Activated CD8-positive, alpha-beta memory T cell treated with anti-CD3 and anti-CD28 coated beads for 1 hour (primary cell): ENCODE measurements at places on chromosomes 2 and 18.

GRCh38 chr2:32260376-32260775, 4.3 kb downstream of the NLRC4 start:
- DNase-seq, result no peak

GRCh38 chr2:159989249-159989648, 73.2 kb downstream of the PLA2R1 start:
- DNase-seq, result no peak

DNA sequence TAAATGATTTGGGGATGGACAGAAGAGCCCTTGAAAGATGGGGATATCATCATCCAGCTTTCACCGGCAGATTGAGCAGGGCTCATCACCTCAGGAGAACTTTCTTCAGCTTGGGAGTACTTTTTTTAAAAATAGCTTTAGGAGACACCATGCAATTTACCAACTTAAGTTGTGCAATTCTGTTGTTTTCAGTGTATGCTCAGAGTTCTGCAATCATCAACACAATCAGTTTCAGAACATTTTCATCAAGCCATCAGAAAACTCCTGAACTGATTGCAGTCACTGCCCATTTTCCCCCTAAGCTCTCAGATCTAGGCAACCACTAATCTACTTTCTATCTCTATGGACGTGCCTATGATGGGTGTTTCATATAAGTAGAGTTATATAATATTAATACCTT, 117.7 kb downstream of the CRIM1 start:
- DNase-seq, result no peak

DNA sequence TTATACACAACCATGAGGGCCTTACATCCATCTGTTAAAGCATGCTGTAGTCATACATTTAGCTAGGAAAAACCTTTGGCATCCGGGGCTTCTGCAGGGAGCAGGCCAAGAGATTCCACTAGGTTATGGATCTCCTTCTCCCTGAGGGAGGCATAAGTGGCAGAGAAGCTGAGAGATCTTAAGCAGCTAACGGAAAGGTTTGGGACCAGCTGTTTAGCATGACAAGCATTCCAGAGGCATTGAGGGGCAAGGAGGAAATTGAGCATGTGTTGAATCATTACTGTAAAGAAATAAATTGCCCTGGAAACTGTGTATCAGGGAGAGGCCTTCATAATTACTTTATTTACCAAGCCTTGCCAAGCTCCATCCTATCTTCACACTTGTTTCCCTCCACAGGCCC, 643.1 kb downstream of the CNTNAP5 start:
- no peak for DNase-seq

DNA sequence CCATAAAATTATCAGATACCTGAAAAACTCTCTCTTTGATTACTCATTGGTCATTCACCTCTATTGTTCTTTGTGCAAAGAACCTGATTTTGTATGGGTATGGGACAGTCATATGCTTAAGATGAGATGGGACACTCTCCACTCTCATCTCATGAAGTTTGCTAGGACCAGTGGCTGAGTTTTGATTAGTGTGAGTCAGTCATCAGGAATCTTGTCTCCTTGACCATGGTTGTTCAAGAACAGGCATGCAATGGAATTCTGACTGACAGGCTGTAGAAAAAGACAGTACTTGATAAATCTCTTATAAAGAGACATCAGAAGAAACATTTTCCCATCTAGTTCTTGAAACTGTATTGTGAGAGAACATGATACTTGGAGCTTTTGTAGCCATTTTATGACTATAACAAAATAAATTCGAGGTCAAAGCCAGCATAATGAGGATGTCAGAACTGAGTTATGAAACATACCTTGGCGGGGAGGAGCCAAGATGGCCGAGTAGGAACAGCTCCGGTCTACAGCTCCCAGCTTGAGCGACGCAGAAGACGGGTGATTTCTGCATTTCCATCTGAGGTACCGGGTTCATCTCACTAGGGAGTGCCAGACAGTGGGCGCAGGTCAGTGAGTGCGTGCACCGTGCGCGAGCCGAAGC, 367.0 kb downstream of the NR4A2 start:
- no peak for DNase-seq

DNA sequence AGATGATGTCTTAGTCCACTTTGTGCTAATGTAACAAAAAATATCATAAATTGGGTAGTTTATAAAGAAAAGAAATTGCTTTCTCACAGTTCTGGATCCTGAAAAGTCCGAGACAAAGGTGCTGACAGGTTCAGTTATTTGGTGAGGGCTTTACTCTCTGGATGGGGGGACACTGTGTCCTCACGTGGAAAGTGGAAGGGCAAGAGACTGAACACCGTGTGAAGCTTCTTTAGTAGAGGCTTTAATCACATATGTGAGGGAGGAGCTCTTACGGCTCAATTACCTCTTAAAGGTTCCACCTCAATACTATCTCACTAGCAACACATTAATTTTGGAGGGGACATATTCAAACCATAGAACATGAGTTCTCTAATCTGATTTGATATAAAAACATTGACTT, 204.3 kb downstream of the FSIP2 start:
- no peak for DNase-seq

- no peak for DNase-seq
These were observed 3.9 kb upstream of the NPPC start for GRCh38 chr2:231929961-231930592.

GRCh38 chr18:43876748-43877147, 599.5 kb upstream of the SYT4 start:
- no peak for DNase-seq

DNA sequence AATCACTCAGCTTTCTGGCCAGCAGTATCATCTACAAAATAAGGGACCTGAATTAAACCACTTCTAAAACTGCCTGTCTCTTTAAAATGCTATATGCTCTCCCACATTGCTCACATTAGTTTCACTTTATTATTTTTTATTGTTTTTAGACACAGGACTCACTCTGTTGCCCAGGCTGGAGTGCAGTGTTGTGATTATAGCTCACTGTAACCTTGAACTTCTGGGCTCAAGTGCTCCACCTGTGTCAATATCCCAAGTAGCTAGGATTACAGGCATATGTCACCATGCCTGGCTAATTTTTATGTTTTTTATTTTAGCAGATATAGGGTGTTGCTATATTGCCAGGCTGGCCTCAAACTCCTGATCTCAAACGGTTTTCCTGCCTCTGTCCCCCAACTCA, 591.3 kb upstream of the ZNF804A start:
- no peak for DNase-seq

- DNase-seq, result no peak
These were observed 184.2 kb downstream of the TMEM247 start for GRCh38 chr2:46663614-46664013.

- no peak for DNase-seq
These were observed 354.3 kb downstream of the CLIP4 start for GRCh38 chr2:29469516-29469915.

DNA sequence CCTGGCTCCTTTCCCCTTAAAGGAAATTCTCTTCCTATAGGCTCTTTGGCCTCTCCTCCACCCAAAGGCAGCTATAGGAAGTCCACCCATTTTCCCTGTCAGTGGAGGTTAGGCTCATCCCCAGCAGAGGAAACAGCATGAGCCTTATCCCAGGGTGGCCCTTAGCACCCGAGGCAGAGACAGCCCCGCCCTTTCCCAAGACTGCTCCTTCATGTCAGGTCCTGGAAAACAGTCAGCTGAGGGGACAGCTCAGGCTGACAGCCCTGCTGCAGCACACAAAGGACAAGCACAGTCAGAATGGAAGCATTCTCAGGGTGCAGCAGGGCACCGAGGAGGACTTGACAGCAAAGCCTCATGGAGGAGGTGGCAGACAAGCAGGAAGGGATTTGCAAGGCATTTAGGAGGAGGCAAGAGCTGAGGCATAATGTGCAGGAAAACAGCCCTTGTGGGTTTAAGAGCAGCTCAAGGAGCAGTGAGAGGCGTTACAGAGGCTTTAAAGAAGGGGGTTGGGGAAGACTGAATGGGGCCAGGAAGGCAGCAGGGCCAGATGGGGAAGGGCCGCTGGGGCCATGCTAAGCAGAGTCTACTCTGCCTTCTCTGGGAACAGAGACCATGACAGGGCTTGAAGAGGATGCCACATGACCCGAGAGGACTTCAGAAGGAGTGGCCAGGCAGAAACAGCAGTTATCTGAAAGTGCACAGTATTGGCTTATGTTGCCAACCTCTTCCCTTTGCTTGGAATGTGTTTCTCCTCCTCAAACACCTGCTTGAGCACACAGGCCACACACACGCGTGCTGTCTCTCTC, 216.6 kb downstream of the SH3BP4 start:
- DNase-seq, result no peak

- DNase-seq, result no peak
These were observed 180.4 kb downstream of the TRIB2 start for GRCh38 chr2:12897181-12897580.

DNA sequence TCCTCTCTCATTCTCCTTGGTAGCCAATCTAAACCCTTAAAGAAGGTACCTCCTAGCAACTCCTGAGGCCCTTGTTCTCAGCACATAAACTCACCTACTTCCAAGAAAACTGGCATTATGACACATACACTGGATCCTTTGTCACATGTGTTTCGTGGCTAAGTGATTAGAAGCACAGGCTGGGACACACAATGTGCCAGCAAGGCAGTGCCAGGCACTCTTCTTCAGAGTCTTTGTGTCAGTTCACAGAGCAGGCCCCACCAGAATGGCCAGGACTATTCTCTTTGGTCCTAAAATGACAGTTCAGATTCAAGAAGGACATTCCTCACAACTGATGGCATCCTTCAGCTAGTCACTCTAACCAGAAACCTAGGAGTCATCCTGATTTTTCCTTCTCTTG, 40.3 kb downstream of the SMC6 start:
- DNase-seq, result no peak

DNA sequence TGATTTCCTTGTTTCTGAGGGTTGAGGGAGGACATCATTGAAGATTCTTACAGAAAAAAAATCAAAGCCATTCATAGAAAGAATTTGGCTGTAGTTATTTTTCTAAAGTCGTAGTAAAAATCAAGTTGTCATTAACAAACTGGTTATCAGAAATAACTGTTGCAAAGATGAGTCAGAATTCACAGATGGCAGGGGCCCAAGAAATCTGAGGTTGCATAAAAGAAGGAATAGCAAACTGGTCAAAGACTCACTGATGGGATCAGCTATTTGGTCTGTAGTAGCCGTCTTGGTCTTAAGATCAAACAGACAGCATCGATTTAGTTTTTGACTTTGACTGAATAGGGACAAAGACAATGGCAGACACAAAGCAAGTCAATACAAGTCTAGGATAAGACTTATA, 334.3 kb downstream of the FIGN start:
- DNase-seq, result no peak

GRCh38 chr18:28153485-28154065, 23.4 kb downstream of the CDH2 start:
- no peak for DNase-seq

DNA sequence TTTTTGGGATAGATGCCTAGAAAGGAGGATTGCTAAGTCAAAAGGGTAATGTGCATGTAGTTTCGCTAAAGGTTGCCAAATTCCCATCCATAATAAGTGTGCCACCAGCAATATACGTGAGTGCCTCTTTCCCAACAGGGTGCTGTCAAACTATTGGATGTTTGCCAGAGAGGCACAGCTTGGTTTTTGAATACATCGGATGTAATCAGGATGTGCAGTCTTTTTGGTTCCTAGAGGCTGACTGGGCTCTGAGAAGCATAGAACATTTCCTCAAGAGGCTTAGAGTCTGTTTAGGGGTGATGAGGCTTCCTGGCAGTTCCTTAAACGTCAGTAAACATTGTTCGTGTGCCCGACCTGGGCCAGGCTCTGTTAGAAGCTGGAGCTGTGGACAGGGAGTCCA, 28.0 kb downstream of the AGAP1 start:
- no peak for DNase-seq

- DNase-seq, result no peak
These were observed 49.1 kb downstream of the CSRNP3 start for GRCh38 chr2:165518611-165519010.

DNA sequence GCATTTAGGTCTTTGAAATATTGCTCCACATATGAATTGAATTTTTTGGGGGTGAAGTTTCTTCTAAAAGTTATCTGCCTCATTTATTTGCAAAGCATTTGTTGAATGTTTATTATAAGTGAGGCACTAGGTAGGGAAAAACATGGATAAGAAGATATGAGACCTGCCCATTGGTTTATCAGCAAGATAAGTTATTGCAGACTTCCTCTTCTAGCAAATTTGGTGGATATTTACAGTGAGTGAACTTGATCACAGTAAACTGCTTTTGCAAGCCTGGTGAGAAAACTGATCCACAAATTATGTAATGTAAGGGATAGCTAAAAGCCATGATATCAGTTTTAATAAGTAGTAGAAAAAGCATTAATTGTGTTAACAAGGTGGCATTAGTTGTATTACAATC, 364.8 kb downstream of the SOCS6 start:
- DNase-seq, result no peak

DNA sequence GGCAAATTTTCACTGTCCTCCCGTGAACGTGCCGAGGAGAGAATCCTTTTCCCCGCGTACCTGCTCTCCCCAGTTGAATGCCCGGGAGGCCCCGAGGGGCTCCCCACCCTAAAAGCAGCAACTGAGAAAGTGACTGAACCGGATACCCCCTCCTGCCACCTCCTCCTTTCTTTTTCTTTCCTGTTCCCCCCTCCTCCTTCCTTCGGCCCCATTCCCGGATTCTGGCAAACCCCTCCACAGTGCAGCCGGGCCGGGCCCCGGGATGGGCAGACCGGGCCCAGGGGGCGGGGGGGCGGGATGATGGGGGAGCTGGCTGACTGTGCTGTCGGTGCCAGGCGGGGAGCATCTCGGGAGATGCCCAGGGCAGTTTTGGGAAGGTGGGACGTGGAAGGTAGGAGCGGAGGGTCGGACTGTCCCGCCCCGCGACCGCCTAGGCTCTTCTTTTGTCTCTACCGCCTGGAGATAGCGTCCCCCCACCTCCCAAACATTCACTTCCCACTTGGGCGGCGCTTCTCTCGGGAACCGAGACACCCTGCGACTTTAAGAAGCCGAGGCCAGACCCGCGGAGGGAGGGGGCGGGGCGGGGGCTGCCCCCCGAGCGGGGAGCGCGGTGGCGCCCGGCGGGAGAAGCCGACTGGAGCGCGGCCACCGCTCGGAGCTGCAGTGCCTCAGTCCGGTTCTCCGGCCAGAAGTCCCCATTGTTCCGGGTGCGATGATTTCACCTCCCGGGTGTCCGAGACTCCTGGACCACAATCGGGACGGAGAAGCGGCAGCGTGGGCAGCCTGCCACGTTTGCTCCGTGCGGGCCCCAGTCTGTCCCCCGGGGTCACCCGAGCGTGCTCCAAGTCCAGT, 8.2 kb downstream of the DLX2 start:
- no peak for DNase-seq

DNA sequence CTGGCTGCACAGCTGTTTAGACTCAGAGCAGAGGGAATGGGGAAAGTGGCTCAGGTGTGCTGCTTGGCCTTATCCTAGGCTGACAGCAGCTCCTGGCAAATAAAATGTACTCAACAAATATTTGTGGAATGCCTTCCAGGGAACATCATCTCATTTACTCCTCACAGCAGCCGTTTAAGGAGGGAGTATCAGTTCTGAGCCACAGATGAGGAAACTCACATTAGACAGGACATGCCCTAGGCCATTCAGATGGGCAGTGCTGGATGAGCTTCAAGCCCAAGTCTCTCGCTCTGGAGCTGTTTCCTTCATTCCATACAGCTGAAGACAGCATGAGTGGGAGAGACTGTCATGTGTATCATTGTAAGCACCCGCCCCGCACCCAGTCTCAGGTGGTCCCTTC, 129.6 kb upstream of the CNGA3 start:
- no peak for DNase-seq
